Fibroblast of skin of right biceps (primary cell): ENCODE measurements at places on chromosomes 3 and 15.

- peak; percentile 88 for DNase-seq
Measured at GRCh38 chr15:49415638-49416037, 7.4 kb upstream of the FGF7 start.

DNA sequence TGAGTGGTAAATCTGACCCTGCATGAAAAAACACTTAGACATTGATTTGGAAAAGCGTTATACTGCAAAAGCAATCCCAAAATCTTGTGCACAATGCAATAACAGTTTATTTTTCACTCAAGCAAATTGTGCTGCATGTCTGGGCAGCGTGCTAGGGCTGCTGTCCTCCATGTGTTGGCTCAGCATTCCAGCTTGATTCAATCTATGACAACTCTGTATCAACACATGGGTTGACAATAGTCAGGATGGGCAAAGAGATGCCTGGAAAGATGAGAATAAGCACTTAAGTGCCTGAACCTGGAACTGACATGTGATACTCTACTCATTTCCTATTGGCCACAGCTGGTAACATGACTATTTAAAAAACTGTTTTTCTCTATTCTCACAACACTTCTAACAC is 51.8 kb downstream of the DUT start:
- no peak for DNase-seq

GRCh38 chr15:33968821-33969220 is 524 bp downstream of the CHRM5 start:
- DNase-seq, result no peak

- DNase-seq, result peak; percentile 67
Measured at GRCh38 chr3:155230382-155230781, 63.1 kb downstream of the STRIT1 start.

DNA sequence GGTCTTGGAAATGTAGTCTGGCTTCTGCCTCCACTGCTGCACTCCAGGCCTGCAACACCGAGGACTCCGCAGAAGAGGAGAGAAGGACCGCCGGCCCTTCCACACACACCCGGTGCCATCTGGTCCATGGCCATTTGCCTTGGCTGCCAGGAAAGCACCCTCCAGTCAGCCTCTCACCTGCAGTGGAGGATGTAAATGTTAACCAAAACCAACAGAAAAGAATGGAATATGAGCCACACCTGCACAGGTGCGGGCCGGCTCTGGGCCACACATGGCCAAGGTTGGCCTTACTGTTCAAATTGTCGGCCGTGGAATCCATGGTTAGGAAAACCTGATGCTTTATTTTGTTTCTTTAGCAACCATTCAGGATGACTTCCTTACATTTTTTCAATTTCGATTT is 178.3 kb upstream of the C2CD4B start:
- no peak for DNase-seq

- DNase-seq, result no peak
Measured at GRCh38 chr15:81007428-81008064, 6.8 kb downstream of the TLNRD1 start.

GRCh38 chr15:48528921-48529320 is 116.6 kb downstream of the FBN1 start:
- no peak for DNase-seq

- DNase-seq, result no peak
Measured at GRCh38 chr15:60612400-60613048, 133.6 kb upstream of the ICE2 start.

DNA sequence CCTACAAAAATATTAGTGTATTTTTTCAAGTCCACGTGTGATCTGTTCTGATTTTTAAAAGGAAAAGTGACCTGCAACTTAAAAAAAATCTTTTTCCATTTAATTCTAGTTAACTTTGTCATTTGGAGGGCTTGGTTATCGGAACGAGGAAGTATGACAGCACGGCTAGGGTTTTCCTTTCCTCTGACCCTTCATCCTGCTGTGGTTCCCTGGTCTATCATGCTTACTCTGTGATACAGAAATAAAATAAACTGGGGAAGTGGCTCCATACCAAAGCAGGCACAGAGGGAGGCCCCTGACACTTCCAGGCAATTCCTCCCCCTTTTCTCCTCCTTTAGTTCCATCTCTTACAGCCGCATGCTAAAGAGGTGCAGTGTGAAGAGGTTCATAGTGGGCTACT is 491.3 kb downstream of the EDEM1 start:
- no peak for DNase-seq

DNA sequence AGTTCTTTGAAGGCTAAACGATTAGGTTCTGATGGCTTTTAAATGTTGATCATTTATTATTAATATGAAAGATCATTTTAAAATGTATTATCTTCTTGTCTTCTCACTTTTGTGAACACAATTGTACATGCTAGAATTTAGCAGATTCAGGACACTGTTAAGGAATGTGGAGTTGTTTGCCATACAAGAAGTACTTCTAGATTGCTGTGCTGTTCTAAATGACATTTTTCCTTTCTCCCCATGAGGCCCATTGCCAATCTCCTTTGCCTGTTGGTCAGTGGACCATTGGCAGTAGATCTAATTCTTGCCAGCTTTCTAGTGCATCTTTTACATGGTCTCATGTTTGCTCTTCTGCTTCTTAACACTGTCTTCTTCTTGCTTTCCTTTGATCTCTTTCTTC is 242.3 kb downstream of the MECOM start:
- DNase-seq, result no peak

DNA sequence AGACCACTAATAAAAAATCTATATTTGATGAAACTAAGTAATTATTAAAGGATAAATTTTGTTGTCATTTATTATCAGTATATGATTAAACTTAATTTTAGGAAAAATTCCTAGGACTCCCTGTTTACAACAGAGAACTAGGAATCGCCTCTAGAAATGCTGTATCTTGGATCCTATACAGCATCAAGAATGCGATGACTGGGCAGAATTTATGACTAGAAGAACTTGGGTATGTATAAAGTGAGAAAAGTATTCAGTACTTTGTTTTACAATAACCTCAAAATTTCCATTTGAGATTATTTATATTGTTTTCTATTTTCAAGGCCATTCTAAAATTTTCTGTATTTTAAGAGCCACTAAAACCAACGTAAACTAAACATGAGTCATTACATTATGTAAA is 82.3 kb upstream of the AGTR1 start:
- peak; percentile 22 for DNase-seq

DNA sequence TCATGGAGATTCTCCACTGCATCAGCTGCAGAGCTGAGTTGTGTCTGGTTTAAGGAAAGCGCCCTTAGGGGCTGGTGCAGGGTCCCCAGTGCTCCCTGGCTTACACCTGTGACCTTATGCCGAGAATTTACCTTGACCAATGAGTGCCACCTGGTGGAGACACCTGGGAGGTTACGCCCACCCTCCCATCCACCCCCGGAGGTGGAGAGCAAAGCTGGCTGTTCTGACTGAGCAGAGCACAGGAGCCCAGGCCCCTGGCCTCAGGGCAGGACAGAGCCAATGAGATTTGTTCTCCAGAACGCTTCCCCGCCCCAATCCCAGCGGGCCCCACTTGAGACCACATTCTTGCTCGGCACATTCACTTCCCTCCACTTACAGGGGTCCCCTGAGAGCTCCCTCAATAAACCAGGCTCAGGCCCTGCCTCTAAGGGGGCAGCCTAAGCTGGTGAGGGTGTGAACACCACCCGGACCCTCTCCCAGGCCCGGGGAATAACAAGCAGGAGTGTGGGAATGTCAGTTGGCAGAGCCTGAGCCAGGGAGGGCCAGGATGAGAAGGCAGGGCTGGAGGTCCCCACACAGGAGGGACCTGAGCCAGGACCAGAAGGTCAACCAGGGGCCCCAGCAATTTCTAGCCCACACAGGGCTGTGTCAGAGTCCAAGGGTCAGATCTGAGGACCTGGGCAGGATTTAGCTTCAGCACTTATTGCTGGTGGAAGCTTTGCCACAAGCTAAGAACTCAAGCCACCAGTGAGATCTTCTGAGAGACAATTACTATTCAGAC is 117.1 kb downstream of the TPRA1 start:
- no peak for DNase-seq

DNA sequence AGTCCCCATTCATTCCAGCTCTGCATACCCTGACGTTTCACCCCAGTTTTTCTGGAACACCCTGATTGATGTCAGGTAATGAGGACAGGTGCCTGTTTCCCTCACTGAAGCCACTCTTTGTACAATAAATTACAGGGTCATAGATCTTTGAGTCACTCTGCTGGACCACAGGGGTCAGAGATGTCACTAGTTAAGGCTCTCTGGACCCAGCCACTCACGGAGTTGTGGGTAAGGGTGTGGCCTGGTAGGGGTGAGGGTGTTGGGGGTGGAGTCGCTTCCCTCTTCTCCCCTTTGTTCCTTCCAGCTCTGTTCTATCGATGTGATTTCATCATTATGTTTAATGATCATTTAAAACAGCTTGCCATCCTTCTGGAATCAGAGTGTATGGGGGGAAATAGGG is 512 bp downstream of the IQCF5 start:
- DNase-seq, result no peak

DNA sequence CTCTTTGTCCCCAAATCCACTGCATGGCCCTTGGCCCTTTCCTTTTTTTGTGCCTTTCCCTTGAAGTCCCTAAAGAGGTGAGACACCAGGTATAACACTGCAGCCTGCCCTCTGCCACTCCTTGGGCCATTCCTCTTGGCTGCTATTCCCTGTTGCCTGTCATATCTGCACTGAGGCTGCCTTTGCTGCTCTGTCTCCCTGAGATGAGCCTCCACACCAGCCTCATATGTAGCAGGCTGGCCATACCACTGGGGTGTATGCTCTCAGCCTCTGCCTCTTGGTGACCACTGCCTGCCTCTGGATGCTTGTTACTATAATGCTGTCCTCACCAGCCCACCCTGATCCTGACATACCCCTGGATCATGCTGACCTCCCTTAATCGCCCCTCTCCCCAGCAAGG is 252.0 kb downstream of the CLSTN2 start:
- no peak for DNase-seq

GRCh38 chr3:36868614-36869436 is 76.0 kb downstream of the TRANK1 start:
- DNase-seq, result peak; percentile 56

DNA sequence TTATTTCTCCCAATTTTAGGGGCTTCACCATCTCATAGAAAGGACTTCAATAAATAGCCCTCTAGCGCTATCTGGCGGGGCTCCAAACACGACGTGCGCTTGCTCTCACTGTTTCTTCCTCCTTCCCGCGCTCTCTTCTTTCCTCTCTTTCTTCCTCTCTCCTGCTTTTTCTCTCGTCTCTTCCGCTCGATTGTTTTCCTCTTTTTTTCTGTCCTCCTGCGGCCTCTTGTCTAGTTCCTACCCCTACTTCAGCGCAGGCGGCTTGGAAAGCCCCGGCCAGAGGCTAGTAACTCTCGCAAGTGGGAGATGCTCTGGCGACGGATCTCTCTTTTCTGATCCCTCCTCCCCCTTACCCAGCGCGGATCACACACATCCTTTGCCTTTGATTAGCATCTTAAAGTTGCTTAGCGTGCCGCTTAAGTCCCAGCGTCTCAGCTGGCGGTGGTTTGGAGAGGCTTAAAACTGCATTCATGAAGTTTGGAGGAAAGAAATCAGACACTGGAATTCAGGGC is 6.2 kb upstream of the MEIS2 start:
- peak; percentile 63 for DNase-seq

- DNase-seq, result peak; percentile 11
Measured at GRCh38 chr3:30135190-30135589, 471.2 kb upstream of the TGFBR2 start.

DNA sequence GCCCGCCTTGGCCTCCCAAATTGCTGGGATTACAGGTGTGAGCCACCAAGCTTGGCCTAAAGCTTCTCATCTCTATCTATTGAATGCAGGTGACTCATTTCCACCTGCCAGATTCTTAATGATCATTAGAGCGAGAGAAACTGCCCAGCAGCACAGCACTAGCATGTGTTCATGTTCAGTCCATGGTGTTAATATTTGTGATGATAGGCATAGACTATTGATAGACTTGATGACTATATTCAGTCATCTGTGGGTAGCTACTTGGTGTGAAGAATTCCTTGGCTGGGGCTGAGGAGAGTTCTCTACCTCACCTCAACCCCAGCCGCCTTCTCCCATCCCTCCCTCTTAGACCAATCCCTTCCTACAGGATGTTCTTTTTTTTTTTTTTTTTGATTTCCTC is 60.0 kb downstream of the ST6GAL1 start:
- DNase-seq, result no peak

- peak; percentile 55 for DNase-seq
Measured at GRCh38 chr3:48157950-48158376, 30.3 kb downstream of the CDC25A start.

DNA sequence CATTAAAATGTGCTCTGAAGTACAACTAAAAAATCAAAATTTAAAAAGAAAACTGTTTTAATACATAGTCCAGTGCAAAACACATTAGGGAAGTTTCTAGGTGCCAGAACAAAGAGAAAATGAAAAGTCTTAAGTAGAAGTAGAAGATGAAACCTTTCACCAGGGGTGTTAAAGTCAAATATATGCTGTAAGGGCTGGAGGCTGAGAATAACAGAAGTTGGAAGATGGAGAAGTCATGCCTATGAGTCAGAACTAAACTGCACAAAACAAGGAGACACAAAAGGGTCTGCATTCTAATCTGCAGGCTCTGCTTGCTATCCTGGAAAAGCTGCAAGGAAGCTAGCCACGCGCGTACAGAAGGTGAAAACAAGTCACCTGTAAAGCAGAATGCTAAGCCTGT is 48.7 kb upstream of the CPB1 start:
- DNase-seq, result no peak

- DNase-seq, result no peak
Measured at GRCh38 chr3:135964160-135964955, 1.2 kb upstream of the PPP2R3A start.

GRCh38 chr15:82936966-82937711 is 15.4 kb downstream of the HOMER2 start:
- peak; percentile 88 for DNase-seq

GRCh38 chr15:77791941-77792340 is 159.2 kb upstream of the LINGO1 start:
- DNase-seq, result no peak

- DNase-seq, result no peak
Measured at GRCh38 chr15:89857673-89858072, 36.1 kb downstream of the AP3S2 start.

DNA sequence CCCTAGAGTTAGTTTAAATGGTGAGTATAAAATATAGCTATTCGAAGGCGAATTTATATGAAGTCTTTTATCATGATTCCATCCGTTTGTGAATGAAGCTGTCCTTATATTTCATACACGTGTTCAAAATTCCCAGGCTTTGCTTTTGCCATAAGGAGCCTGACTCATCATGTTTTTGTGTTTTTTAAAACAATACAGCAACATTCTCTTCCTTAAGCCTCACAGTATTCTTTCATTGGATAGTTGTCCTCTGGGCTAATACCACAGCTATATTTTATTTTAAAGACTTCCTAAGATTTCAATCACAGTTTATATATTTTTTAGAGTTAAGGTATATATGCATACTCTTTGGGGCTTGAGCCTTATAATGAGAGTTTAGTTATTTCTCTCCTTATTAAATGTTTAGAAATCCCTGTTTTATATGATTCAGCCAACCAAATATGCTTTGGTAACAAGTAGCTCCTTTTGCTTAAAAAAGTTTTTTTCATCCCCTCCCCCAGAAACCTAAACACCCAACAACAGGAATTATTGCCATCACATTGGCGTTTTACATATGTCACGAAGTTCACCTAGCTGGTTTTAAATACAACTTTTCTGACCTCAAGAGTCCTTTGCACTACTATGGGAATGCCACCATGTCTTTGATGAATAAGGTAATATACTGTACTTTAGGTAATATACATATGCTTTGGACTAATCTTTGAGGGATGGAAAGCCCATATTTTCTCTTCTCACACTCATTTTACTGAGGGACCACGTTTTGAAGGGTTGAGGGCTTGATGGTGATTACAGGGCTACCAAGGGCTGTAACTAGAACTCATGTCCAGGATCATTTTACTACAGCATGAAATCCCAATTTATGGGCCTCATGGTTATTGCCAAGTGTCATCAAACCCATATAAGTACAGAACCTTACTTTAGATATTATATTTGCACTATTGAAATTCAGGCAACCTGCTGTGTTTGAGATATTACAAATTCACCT is 28.5 kb downstream of the ST3GAL6 start:
- no peak for DNase-seq
